ENCODE measurements at places on chromosomes 16 and 17. TPM values are rescaled to one million over a fixed set of nuclear protein-coding genes. Genes with fewer than 3 reads are reported as not detected.

DNA sequence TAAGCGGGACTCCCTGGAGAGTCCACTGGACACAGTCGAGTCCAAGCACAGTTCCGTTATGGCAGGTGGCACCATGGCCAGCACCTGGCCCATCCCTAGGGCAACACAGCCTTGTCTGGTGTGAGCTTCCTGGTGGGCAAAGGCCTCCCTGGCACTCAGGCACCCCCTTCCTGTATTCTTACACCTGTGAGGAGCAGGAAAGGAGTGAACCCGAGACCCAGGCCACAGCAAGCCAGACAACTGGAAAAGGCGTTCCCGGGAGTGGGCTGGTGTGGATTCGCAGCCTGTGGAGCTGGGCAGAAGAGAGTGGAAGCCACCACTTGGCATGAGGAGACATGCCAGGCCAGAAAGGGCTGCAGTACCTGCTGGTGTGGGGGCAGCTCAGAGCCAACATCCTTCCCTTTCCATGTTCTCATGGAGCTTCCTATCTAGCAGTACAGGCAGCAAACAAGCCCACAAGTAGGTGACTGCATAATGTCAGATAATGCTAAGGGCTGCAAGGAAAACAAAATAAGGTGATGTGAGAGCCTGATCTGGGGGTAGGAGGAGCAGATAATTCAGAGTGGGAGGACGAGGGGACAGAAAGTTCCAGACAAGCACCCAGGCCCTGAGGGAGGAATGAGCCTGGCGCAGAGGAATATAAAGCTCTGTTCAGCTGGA is 87.0 kb downstream of the GNAO1 start:
- peaks cover 6% of the 10 kb centered on the region for H3K4me1 ChIP-seq
- no peak for DNase-seq
- no peak overlapping the region for H3K4me3 ChIP-seq

GRCh38 chr16:84985079-84986065 is 26.0 kb downstream of the ZDHHC7 start:
- DNase-seq = no peak
- no peaks in the 10 kb centered on the region for H3K27me3 ChIP-seq
- H3K36me3 ChIP-seq = peaks cover 73% of the 10 kb centered on the region
- peaks cover 5% of the 10 kb centered on the region for H3K4me1 ChIP-seq

The CCL4L2 gene
- polyA plus RNA-seq = 6.9 TPM

DNA sequence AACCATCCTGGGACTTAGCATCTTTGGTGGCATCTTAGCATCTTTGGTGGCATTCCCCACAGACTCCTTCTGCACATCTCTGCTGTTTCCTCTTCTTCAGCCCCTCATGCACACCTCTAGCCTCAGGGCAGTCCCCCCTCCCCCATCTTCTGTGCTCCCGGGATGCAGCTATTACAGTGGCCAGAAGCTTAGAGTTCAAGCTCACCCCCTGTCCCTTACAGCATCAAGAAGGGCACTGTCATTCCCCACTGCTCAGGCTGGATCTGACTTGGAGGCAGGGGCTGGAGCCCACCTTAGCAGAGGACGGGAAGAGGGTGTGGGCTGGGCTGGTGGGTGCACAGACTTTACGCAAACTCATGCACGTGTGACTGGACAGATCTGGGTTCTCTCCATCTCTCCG is 650 bp downstream of the EPN3 start:
- no peak for DNase-seq
- no peak overlapping the region for H3K27ac ChIP-seq
- no peaks in the 10 kb centered on the region for H3K36me3 ChIP-seq
- peak overlapping the region; percentile 4 for H3K4me3 ChIP-seq
- peaks cover 18% of the 10 kb centered on the region for H3K27me3 ChIP-seq

DNA sequence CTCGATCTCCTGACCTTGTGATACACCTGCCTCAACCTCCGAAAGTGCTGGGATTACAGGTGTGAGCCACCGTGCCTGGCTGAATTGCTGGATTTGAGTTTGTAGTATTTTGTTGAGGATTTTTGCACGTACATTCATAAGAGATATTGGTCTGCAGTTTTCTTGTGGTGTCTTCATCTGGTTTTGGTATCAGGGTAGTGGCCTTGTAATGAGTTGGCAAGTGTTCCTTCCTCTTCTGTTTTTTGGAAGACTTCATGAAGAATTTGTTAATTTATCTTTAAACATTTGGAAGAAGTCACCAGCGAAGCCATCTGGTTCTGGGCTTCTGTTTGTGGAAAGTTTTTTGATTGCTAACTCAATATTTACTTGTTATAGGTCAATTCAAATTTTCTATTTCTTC is 26.9 kb downstream of the SPNS3 start:
- H3K36me3 ChIP-seq = no peaks in the 10 kb centered on the region
- no peaks in the 10 kb centered on the region for H3K4me1 ChIP-seq

DNA sequence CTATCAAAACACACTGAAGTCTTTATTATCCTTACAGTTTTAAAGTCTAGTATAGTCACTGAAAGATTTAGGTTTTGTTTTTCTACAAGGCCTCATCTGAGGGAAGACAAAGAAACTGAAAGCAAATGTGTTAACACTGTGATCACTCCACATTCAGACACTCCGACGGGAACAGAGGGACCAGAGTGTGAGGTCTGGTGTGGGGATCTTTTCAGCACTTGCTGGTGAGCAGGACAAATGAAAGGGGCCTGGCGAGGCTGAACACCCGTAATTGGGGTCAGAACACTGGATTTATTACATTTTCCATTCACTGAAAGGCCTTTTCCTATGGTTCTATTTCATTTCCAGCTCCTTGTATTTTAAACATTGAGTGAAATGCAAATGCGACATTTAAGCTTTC is 910.5 kb downstream of the CDH11 start:
- H3K27me3 ChIP-seq = no peaks in the 10 kb centered on the region
- DNase-seq = no peak
- no peak overlapping the region for H3K27ac ChIP-seq
- no peak overlapping the region for H3K4me3 ChIP-seq

DNA sequence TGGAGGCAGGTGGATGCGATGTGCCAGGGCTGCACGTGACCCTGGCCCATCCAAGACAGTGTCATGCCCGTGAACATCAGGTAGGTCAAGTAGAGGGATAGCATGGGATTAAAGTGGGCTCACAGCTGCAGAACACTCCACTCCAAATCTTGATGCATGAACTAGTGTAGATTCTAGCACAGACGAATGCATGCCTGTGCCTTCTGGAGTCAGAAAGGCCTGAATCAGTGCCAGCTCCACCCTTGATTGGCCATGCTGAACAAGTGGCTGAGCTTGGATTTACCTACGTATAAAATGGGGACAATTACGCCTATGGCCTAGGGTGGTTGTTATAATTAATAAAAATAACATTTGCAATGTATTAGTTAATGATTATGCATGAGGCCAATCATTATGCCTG is 10.6 kb downstream of the IRX3 start:
- H3K36me3 ChIP-seq = no peaks in the 10 kb centered on the region
- no peak for DNase-seq
- no peaks in the 10 kb centered on the region for H3K4me1 ChIP-seq
- no peak overlapping the region for H3K4me3 ChIP-seq

DNA sequence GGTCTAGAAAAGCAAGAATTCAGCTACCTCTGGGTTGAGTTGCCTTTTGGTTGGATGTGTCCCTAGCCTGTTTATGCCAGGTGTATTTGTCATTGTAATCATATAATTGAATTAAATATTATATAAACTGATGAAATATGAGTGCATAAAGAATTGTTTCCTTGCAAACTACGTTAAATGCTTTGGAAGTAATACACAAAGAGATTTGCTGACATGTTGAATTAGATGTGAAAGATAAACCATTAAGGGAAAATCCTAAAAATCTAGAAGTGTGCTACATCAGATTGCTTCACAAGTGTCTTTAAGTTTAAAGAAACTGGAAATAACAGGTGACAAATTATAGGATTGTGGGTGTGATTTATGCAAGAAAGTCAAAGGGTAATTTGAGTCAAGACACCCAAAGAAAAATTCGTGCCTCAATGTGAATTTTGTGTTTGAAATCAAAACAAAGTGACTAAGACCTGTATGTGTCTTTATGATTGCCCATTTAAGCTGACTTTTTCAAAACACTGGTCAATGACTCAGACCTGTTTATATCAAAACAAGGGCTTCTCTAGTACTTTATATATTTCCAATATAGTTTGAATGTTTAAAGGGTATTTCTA is 5.1 kb upstream of the PYY start:
- DNase-seq = no peak
- H3K27ac ChIP-seq = no peak overlapping the region
- H3K36me3 ChIP-seq = no peaks in the 10 kb centered on the region
- H3K4me1 ChIP-seq = no peaks in the 10 kb centered on the region

- no peaks in the 10 kb centered on the region for H3K27me3 ChIP-seq
- H3K36me3 ChIP-seq = no peaks in the 10 kb centered on the region
- no peaks in the 10 kb centered on the region for H3K4me1 ChIP-seq
- no peak overlapping the region for H3K4me3 ChIP-seq
- DNase-seq = no peak
Measured at GRCh38 chr16:78538919-78539318, 439.5 kb downstream of the WWOX start.

DNA sequence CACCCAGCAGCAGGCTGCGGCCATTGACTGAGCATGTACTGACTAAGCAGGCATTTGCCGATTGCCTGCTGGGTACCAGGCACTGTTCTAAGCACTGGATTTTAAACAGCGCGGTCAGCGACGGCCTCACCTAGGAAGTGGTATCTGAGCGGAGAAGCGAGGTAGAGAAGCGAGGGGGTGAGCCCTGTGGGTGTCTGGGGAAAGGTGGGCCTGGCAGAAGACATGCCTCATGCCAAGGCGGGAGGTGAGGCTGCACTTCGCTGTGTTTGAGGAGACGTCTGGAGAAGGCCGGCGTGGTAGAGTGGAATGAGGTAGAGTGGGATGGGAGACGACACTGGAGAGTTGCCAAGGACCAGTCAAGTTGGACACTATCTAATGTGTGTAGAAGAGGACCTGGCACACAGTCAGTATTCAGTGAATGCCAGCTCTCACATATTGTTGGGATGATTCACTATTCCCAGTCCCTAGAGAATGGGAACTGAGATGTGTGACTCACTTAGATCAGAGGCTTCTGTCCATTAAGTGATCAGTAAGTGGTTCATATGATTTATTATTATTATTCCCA is 14.4 kb downstream of the SYCE1L start:
- H3K27ac ChIP-seq = no peak overlapping the region
- H3K4me3 ChIP-seq = no peak overlapping the region
- no peak for DNase-seq
- H3K4me1 ChIP-seq = no peaks in the 10 kb centered on the region
- H3K27me3 ChIP-seq = no peaks in the 10 kb centered on the region

- no peak for DNase-seq
- no peak overlapping the region for H3K4me3 ChIP-seq
- no peaks in the 10 kb centered on the region for H3K36me3 ChIP-seq
- H3K27me3 ChIP-seq = no peaks in the 10 kb centered on the region
- H3K27ac ChIP-seq = no peak overlapping the region
Measured at GRCh38 chr17:83204230-83204725, 124.9 kb downstream of the METRNL start.

GRCh38 chr16:50326835-50327465 is 41.8 kb downstream of the BRD7 start:
- no peak overlapping the region for H3K4me3 ChIP-seq
- DNase-seq = no peak

DNA sequence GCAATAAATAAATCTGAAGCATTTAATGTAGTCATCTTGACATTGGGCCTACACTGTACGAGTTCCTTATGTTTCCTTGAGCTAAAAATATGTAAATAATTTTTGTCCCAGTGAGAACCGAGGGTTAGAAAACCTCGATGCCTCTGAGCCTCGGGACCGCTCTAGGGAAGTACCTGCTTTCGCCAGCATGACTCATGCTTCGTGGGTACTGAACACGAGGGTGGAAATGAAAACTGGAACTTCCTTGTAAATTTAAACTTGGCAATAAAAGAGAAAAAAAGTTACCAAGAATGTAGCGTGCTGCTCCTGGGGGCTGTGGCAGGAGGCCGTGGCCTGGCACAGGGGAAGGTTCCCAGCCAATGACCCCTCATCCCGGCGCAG is 74.1 kb downstream of the SOCS1 start:
- H3K27ac ChIP-seq = no peak overlapping the region
- H3K36me3 ChIP-seq = peaks cover 18% of the 10 kb centered on the region

DNA sequence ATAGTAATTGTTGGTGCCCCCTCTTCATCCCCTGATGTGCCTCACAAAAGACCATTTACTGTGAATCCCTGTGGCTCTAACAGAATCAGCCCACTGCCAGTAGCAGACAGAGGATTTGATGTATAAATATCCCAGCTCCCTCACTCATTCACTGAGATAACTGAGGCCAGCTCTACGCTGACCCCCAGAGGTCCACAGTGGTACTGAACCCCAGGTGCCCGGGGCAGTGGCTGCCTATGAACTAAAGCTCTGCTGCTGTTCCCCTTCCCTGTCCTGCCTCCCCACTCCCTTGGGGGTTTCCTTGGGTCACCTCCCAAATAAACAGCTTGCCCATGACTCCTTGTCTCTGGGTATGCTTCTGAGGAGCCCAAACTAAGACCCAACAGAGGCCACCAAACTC is 295.8 kb downstream of the FOXL1 start:
- H3K27ac ChIP-seq = no peak overlapping the region
- no peak for DNase-seq
- no peaks in the 10 kb centered on the region for H3K36me3 ChIP-seq
- H3K4me1 ChIP-seq = no peaks in the 10 kb centered on the region
- no peak overlapping the region for H3K4me3 ChIP-seq
- H3K27me3 ChIP-seq = peaks cover 25% of the 10 kb centered on the region

DNA sequence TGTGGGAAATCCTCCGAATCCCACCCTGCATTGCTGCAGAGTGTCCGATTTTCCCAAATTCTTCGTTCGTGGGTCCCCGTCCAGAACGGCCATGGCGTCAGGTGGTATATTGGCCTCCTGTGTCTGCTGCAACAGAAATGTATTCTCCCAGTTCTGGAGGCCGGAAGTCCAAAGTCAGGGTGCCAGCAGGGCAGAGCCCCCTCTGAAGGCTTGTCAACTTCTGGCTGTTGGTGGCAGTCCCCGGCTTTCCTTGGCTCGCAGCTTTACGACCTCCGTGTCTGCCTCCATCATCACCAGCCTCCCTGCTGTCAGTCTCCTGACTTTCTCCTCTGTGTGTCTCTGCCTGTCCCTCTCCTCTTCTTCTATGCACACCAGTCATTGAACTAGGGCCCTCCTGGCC is 142.1 kb upstream of the FOXF1 start:
- H3K4me3 ChIP-seq = no peak overlapping the region
- H3K4me1 ChIP-seq = peaks cover 5% of the 10 kb centered on the region
- H3K36me3 ChIP-seq = no peaks in the 10 kb centered on the region
- H3K27me3 ChIP-seq = peaks cover 40% of the 10 kb centered on the region

The NLRC3 gene
- 2.5 TPM for polyA plus RNA-seq

The NPIPA7 gene
- 10.3 TPM for polyA plus RNA-seq

DNA sequence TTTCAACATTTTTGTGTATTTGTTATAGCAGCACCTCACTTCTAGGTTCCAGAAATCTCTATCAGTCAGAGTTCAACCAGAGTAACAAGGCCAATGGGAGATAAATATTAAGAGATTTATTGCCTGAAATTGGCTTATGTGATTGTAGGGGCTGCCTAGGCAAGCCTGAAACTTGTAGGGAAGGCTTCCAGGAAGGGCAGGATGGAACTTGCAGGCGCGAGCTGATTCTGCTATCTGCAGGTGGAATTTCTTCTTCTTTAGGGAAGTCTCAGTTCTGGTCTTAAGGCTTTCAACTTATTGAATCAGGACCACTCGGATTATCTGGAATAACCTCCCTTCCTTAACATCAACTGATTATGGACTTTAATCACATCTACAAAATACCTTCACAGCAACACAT is 199.5 kb upstream of the NLRP1 start:
- H3K36me3 ChIP-seq = no peaks in the 10 kb centered on the region
- DNase-seq = no peak
- peaks cover 3% of the 10 kb centered on the region for H3K4me1 ChIP-seq
- no peak overlapping the region for H3K27ac ChIP-seq
- H3K4me3 ChIP-seq = no peak overlapping the region

- H3K4me3 ChIP-seq = peak overlapping the region; percentile 41
- no peak for DNase-seq
- peaks cover 5% of the 10 kb centered on the region for H3K27me3 ChIP-seq
Measured at GRCh38 chr17:81710514-81711308, 1.4 kb upstream of the SLC25A10 start.
